Muscle of back (tissue), 13 donors: ENCODE measurements at places on chromosomes 4 and X. TPM values are rescaled to one million over a fixed set of nuclear protein-coding genes. Genes with fewer than 3 reads are reported as not detected.

ZFP42 gene
- not detected for polyA plus RNA-seq

TSPAN7 gene
- polyA plus RNA-seq, result 142 TPM

TCP11X1 gene
- not detected for polyA plus RNA-seq

MAGEA1 gene
- polyA plus RNA-seq, result not detected

EVC gene
- 15.9 TPM for polyA plus RNA-seq

CENPVL1 gene
- not detected for polyA plus RNA-seq

RNF128 gene
- polyA plus RNA-seq, result not detected

GLUD2 gene
- 3.8 TPM for polyA plus RNA-seq

TLR8 gene
- 0.50 TPM for polyA plus RNA-seq

SASH3 gene
- 2.1 TPM for polyA plus RNA-seq

FGD1 gene
- polyA plus RNA-seq, result 18.7 TPM

NLRP2B gene
- polyA plus RNA-seq, result not detected

DNAAF6 gene
- not detected for polyA plus RNA-seq

OPHN1 gene
- polyA plus RNA-seq, result 13.7 TPM

CLTRN gene
- 0.52 TPM for polyA plus RNA-seq

APEX2 gene
- polyA plus RNA-seq, result 11.9 TPM

GDI1 gene
- 71.8 TPM for polyA plus RNA-seq

CLIC2 gene
- 3.1 TPM for polyA plus RNA-seq

HELT gene
- not detected for polyA plus RNA-seq

MSMO1 gene
- 29.9 TPM for polyA plus RNA-seq

S100P gene
- polyA plus RNA-seq, result 1.6 TPM

GPC3 gene
- 506 TPM for polyA plus RNA-seq

MAGEC3 gene
- polyA plus RNA-seq, result 0.30 TPM
